Motor neuron (in vitro differentiated cells): ENCODE measurements at places on chromosomes 5 and 9. TPM values are rescaled to one million over a fixed set of nuclear protein-coding genes. Genes with fewer than 3 reads are reported as not detected.

Gene LHX6
- 3.2 and 3.9 TPM in 2 replicates for total RNA-seq

Gene ALAD
- total RNA-seq = 17.1 and 18.2 TPM in 2 replicates

Gene IFNA2
- total RNA-seq = not detected in 2 replicates

Gene PCDHGB2
- total RNA-seq = 0.62 and 0.63 TPM in 2 replicates

Gene WHRN
- 5.6 and 6.3 TPM in 2 replicates for total RNA-seq

Gene TCOF1
- 17.2 and 17.8 TPM in 2 replicates for total RNA-seq

Gene WNT8A
- 0.16 and 0.50 TPM in 2 replicates for total RNA-seq

Gene NMUR2
- 0.32 and 0.42 TPM in 2 replicates for total RNA-seq

Gene TMC1
- 7.6 and 10.9 TPM in 2 replicates for total RNA-seq

Gene JADE2
- 4.2 and 5.4 TPM in 2 replicates for total RNA-seq

Gene PPP2R2B
- total RNA-seq = 54.2 and 115 TPM in 2 replicates

Gene CD72
- total RNA-seq = 2.2 and 2.9 TPM in 2 replicates

Gene PCDHA12
- 6.6 and 7.8 TPM in 2 replicates for total RNA-seq

Gene CKMT2
- 4.8 and 6.0 TPM in 2 replicates for total RNA-seq

Gene SIMC1
- total RNA-seq = 5.8 and 6.3 TPM in 2 replicates

Gene GADD45G
- total RNA-seq = 13.4 and 26.4 TPM in 2 replicates

Gene LRRC14B
- not detected in 2 replicates for total RNA-seq

Gene ITK
- 44.1 and 76.4 TPM in 2 replicates for total RNA-seq
